ENCODE measurements at places on chromosomes 2 and 18.

DNA sequence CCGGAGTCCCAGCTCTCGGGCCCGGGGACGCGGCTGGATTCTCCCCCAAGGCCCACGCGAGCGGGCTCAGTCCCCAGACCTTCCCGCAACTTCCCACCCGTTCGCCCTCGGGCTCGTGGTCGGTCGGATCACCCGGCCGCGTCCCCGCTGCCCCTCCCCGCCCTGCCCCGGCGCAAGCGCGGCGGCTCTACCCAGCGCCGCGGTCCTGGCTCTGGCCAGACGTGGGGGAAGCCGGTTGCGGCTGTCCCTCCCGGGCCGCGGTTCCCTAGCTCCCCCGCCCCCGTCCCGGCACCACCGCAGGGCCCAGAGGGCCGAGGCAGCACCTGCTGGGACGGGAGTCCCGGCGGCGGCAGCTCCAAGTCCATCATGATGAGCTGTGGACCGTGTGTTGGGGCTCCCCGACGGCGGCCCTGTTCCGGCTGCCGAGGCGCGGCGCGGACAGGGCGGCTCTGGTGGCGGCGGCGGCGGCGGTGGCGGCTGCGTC lies 276 bp downstream of the NFE2L2 start:
- peak; percentile 23 for ATAC-seq

GRCh38 chr2:201127570-201127969 lies 11.6 kb downstream of the CFLAR start:
- peak; percentile 37 for ATAC-seq

GRCh38 chr2:23712756-23713151 lies 214.2 kb downstream of the ATAD2B start:
- ATAC-seq = no peak

DNA sequence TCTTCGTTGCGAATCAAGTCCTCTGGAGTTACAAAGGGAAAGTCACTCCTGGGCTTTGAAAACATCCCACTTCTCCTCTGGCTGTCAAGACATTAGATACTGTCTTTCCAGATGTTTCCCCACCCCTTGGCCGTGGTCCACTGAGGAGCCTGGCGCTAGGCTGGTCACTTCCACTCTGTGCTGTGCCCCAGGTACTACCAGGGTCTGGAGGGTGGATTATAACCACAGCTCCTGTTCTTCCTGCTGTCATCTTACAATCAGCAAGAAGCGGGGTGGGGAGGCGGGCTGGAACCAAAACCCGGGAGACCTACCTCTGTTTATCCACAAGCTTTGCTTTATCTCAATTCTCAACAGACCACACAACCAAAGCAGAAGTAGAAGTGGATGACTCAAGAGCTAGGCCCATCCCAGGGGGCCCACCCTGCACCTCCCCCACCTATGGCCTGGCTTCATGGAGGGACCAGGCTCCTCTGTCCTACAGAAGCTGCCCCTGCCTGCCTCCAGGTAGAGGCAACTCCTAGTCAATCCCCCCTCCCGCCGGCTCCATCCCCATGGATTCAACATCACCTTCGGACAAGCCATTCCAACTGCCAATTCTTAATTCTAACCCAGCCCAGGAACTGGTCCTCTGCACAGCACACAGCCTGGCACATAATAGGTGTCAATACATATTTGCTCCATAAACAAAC lies 17.8 kb downstream of the SMAD7 start:
- ATAC-seq = no peak

DNA sequence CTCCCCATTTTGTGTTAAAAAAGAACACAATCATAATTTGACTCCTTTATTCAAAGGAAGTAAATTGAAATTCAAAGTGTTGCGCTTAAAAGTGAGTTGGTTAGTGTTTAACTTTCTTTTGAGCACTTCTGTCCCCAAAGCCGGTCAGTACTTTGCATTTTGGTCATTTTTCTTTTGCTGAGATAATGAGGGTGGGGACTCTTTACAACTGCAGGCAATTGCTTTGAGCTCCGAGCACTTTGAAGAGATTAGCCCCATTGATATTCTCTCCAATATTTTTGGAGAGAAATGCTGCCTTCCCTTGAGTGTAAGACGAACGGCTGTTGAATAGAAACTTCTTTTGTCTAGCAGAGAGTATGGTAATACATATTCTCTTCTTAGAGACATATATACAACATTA lies 241.6 kb upstream of the VWC2L start:
- ATAC-seq = no peak

DNA sequence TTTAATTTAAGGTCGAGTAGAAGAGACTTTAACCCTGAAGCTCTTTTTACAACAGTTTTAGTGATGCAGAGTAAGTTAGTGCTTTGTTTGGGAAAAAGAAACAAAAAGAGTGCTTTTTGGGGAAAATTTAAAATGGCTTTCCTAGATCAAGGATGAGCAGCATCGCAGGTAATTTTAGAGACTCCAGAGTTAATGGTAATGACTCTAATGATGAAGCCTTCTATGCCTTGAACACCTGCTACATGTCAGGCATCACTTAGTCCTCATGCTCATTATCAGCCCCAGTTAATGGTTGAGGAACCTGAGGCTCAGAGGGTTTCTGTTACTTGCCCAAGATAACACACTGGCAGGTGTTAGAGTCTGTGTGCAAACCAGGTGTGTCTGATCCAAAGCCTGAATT lies 167.8 kb downstream of the ACOXL start:
- no peak for ATAC-seq

GRCh38 chr18:79258447-79258846 lies 137.3 kb upstream of the NFATC1 start:
- no peak for ATAC-seq

DNA sequence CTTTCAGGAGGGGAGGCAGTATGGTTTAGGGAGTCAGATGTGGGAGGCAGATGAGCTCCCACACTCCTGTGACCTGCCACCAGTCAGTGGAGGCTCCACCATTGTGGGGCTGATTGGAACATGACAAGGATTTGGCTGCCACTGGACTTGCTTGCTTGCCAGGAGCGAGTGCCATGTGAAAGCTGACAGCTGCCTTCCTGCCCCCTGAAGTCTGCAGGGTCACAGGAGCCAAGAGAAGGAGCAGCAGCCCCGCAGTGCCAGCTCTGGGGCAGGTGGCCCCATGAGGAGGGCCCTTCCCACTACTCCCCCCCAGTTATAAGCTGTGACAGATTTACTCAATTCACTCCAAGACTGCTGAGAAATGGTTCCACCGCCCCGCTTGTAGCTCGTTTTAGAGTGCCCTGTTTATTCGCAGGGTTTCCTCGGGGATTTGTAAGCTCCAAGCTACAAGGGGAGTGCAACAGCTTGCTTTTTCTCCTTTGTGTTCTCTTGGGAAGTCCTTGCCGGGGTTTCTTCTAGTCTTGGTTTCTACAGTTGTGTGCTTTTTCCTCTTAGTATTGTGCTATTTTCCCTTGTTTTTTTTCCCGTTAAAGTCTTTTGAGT lies 414.3 kb downstream of the MEIS1 start:
- no peak for ATAC-seq

DNA sequence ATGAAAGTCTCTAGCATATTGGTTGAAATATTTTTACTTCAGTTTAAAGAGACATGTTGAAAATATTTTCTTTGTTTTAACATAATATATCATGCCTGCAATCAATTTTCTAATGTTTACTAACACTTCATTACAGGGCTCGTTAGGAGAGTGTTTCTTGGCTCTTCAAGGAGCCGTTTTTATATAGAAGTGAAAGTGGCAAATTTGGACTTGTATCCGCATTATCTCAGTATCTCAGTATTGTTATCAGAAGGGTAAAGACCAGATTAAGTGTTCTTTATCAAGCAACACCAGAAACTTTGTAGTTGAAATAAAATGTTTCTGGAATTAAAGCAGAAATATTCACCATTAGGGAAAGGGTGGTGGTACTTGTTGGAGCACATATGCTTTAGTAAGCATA lies 97.8 kb downstream of the BABAM2 start:
- no peak for ATAC-seq

GRCh38 chr2:119469131-119469530 lies 37.5 kb downstream of the TMEM37 start:
- ATAC-seq = no peak

GRCh38 chr2:179596018-179596417 lies 265.4 kb downstream of the ZNF385B start:
- no peak for ATAC-seq

- peak; percentile 48 for ATAC-seq
These were observed 196.4 kb downstream of the HRH4 start for GRCh38 chr18:24656551-24657443.

Measured in gastroesophageal sphincter (tissue), 4 donors.